Right cardiac atrium (tissue), 5 donors: ENCODE measurements at places on chromosomes 3 and 15. TPM values are rescaled to one million over a fixed set of nuclear protein-coding genes. Genes with fewer than 3 reads are reported as not detected.

- DNase-seq, result no peak
These were observed 50.4 kb upstream of the ADCY5 start for GRCh38 chr3:123499322-123499721.

GRCh38 chr3:7567160-7567559, 706.2 kb downstream of the GRM7 start:
- no peak for DNase-seq

DNA sequence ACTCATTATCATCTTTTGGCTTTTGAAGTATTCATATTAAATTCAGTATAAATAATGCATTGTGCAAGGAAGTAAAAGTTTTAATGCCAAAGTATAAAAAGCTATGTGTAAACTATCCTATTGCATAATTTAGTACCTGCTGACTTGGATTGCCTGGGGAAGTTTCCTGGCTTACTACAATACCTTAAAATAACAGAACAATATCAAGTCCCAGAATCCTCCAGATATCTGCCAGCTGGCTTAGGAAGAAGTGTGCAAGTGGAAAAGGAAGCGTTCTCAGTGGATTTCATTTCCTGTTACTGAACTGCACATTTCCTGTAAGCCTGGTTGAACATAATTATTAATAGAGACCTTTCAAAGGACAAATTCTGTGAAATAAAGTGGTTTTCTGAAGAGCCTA, 236.7 kb downstream of the ADAMTSL3 start:
- no peak for DNase-seq

GRCh38 chr3:69425249-69425648, 39.4 kb upstream of the FRMD4B start:
- DNase-seq, result no peak

GRCh38 chr3:107956991-107957900, 133.6 kb downstream of the CD47 start:
- DNase-seq, result peak; percentile 90

Gene CLDN16
- not detected for total RNA-seq

Gene CYFIP1
- 30.3 TPM for total RNA-seq

Gene BLM
- total RNA-seq, result 35.0 TPM
